ENCODE measurements at places on chromosomes 11 and 22. TPM values are rescaled to one million over a fixed set of nuclear protein-coding genes. Genes with fewer than 3 reads are reported as not detected.

DNA sequence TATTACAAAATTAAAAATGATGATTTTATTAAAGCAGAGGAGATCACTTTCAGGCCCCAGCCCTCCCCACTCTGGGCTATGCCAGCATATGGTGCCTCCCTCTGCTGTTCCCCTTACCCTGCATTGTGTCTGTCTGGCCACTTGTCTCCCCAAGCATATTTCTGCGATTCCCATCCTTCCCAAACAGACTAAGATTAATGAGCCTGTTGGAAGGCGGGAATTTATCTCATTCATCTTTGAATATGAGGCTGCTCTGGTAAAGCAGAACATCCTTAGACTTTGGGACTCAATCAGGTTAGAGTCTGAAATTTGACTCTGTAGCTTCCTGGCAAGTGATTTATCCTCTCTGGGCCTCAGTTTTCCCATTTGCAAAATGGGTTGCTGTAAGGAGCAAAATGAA lies 25.7 kb downstream of the AMPD3 start:
- no peak overlapping the region for H3K4me3 ChIP-seq
- no peaks in the 10 kb centered on the region for H3K4me1 ChIP-seq
- H3K27me3 ChIP-seq = no peaks in the 10 kb centered on the region
- H3K27ac ChIP-seq = no peak overlapping the region
- H3K36me3 ChIP-seq = no peaks in the 10 kb centered on the region
- no peak for DNase-seq

The SLC6A5 gene
- not detected for total RNA-seq

GRCh38 chr22:19797086-19798002 lies 36.8 kb downstream of the TBX1 start:
- no peak for DNase-seq
- H3K36me3 ChIP-seq = no peaks in the 10 kb centered on the region
- no peak overlapping the region for H3K4me3 ChIP-seq
- H3K27me3 ChIP-seq = no peaks in the 10 kb centered on the region
- no peak overlapping the region for H3K27ac ChIP-seq

The PTPRCAP gene
- not detected for total RNA-seq

DNA sequence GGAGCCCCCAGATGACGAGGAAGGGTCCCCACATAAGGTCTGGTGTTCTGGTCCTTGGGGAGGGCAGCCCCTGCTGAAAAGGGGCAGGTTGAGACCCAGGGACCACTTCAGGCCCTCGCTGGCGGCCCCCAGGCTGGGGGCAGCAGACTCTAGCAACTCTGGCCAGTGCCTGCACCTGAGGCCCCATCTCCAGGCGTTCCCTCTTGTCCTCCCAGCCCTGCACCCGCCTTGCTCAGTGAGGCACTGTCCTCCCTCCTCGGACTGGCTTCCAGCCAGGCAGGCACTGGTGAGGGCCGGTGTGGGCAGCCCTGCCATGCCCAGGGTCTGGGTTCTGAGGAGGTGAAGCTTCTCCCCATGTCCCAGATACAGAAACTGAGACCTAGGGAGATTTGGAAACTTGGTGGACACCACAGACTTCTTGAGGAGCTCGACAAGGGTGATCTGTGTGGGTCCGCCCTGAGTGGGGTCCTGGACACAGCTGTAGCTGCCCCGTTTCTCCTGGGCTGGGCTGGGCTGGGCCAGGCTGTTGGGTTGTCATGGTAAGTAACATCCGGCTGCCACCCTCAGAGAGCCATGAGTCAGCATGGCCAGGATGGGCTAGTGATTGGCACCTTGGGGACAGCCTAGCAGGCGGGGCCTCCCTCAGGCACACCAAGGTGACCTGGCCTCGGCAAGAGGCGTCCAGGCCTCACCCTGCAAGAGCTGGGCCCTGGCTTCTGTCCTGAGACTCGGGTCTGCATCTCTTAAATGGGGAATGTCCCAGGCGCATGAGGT lies 11.1 kb upstream of the PHLDA2 start:
- H3K4me1 ChIP-seq = no peaks in the 10 kb centered on the region
- no peak for DNase-seq
- no peak overlapping the region for H3K4me3 ChIP-seq
- no peak overlapping the region for H3K27ac ChIP-seq

DNA sequence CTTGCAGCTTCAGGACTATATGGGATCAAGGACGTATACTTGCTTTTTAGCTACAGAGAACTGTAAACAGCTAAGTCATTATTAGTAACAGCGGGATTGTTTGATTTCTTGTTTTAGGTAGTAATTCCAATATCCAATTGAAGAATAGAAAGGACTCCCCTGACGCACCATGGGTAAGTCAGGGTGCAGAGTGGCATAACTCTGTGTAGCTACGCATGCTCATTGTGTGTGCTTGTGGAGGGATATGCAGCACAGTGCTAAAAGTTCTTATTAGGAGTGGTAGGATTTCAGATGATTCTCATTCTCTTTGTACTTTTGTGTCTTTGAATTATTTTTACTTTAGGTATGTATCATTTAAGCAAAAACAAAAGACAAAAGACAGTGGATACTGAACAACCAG lies 7.7 kb upstream of the PEX26 start:
- H3K36me3 ChIP-seq = no peaks in the 10 kb centered on the region
- DNase-seq = no peak
- no peak overlapping the region for H3K27ac ChIP-seq
- no peaks in the 10 kb centered on the region for H3K4me1 ChIP-seq

The THOC5 gene
- total RNA-seq = 42.9 TPM

- H3K36me3 ChIP-seq = no peaks in the 10 kb centered on the region
- no peak overlapping the region for H3K27ac ChIP-seq
- peak; percentile 74 for DNase-seq
- H3K4me1 ChIP-seq = peaks cover 13% of the 10 kb centered on the region
- peak overlapping the region; percentile 41 for H3K4me3 ChIP-seq
Observed at GRCh38 chr11:44315947-44316658, 6.2 kb upstream of the ALX4 start.

The GGTLC2 gene
- not detected for total RNA-seq

The OR5P2 gene
- total RNA-seq = not detected

The CLTCL1 gene
- 13.7 TPM for total RNA-seq

GRCh38 chr11:565921-566509 lies 5.2 kb downstream of the RASSF7 start:
- H3K27me3 ChIP-seq = peaks cover 5% of the 10 kb centered on the region
- peaks cover 27% of the 10 kb centered on the region for H3K4me1 ChIP-seq
- H3K27ac ChIP-seq = no peak overlapping the region
- DNase-seq = no peak

DNA sequence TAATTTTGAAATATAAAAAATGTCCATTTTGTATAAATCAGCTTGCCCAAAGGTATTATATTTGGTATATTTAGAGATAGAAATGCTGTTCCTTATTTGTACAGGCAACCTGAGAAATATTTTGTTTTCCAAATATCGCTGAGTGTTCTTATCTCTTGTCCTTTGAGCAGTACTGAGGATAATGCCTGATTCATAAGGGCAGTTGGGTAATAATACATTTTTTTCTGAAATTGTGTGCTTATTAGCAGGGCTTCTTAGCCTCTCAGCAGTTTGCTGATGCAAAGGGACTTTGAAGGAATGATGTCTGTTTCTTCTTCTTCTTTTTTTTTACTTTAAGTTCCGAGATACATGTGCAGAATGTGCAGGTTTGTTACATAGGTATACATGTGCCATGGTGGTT lies 69.1 kb downstream of the LDLRAD3 start:
- peaks cover 23% of the 10 kb centered on the region for H3K4me1 ChIP-seq
- H3K27ac ChIP-seq = no peak overlapping the region
- DNase-seq = no peak
- H3K4me3 ChIP-seq = no peak overlapping the region
- no peaks in the 10 kb centered on the region for H3K27me3 ChIP-seq

DNA sequence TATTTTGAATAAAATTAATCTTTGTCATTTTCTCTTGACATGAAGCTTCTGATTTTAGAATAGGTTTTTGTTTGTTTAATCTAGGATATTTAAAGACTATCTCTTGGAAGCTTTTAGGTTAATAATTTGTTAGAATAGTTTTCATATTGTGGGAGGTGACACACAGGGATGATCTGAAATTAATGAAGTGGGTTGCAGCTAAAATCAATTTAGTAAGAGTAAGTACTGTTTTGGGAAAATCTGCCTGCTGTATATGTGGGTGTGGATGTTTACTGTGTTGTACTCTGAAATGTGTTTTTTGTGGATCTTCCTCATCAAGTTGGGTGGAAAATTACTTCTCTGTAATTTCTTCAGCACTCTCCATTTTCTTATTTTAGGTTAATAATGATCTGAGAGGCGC lies 67.3 kb downstream of the BID start:
- no peaks in the 10 kb centered on the region for H3K4me1 ChIP-seq
- no peak for DNase-seq
- H3K27me3 ChIP-seq = no peaks in the 10 kb centered on the region

GRCh38 chr11:73466643-73467042 lies 90.4 kb downstream of the RELT start:
- peaks cover 9% of the 10 kb centered on the region for H3K4me1 ChIP-seq
- no peak overlapping the region for H3K27ac ChIP-seq
- no peaks in the 10 kb centered on the region for H3K27me3 ChIP-seq
- DNase-seq = no peak

The PCSK7 gene
- total RNA-seq = 14.2 TPM

- H3K36me3 ChIP-seq = no peaks in the 10 kb centered on the region
- H3K27ac ChIP-seq = no peak overlapping the region
- peak overlapping the region; percentile 60 for H3K4me3 ChIP-seq
- H3K4me1 ChIP-seq = peaks cover 13% of the 10 kb centered on the region
- peaks cover 25% of the 10 kb centered on the region for H3K27me3 ChIP-seq
Observed at GRCh38 chr11:119583585-119583984, 145.4 kb downstream of the NECTIN1 start.

DNA sequence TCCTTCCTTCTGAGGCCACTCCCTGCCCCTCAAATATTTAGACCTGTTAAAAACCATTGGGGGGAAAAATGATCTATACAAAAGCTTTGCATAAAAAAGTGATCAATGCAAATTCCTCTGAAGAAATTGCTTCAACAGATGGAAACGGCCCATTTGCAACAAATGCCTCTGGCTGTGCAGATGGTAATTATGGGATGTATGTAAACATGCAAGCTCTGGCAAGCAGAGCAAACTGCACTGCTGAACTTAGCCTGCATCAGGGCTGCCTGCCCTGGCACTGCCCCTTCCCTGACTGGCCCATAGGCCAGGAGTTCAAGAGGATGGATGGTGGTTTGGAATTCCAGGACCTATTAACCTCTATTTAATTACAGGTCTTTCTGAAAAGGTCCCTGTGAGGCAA lies 388.7 kb downstream of the MIAT start:
- no peaks in the 10 kb centered on the region for H3K4me1 ChIP-seq
- no peak for DNase-seq
- no peaks in the 10 kb centered on the region for H3K36me3 ChIP-seq
- no peaks in the 10 kb centered on the region for H3K27me3 ChIP-seq
- H3K27ac ChIP-seq = no peak overlapping the region

- no peak overlapping the region for H3K27ac ChIP-seq
- H3K4me3 ChIP-seq = no peak overlapping the region
- peaks cover 3% of the 10 kb centered on the region for H3K36me3 ChIP-seq
- DNase-seq = no peak
- no peaks in the 10 kb centered on the region for H3K27me3 ChIP-seq
Observed at GRCh38 chr11:111652184-111652583, 49.9 kb downstream of the SIK2 start.

The MRGPRX3 gene
- not detected for total RNA-seq

The SERPING1 gene
- 46.0 TPM for total RNA-seq

The ACR gene
- total RNA-seq = not detected

DNA sequence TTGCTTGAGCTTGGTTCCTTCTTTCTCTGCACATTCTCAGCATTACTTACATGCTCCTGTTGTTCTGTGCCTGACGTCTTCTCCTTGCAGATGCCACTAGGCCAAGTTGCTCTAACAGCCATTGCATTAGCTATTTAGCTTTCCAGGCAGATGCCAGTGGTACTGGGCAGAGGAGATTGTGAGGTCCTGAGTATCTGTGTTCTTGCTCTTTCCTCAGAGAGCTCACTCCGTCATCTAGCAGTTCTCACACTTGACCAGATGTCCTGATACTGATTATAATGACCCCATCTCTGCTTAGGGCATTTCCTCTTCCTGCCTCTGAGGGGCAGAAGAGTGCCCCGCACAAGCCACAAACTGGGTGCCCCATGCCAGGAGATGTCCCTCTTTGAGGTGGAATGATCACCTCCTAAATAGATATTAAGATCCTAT lies 30.7 kb downstream of the ARHGAP1 start:
- H3K4me1 ChIP-seq = peaks cover 4% of the 10 kb centered on the region
- H3K27ac ChIP-seq = no peak overlapping the region
- no peaks in the 10 kb centered on the region for H3K27me3 ChIP-seq
- peak; percentile 18 for DNase-seq
- H3K36me3 ChIP-seq = no peaks in the 10 kb centered on the region

DNA sequence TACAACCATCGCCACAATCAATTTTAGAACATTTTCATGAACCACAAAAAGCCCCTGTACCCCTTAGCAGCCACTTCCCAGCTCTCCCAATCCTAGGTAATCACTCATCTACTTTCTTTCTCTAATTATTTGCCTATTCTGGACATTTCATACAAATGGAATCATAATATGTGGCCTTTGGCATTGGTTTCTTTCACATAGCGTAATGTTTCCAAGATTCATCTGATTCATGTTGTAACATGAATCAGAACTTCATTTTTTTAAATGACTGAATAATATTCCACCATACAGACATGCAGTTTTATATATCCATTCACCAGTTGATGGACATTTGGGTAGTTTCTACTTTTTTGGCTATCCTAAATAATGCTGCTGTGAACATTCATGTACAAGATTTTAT lies 56.2 kb upstream of the RCN1 start:
- H3K4me3 ChIP-seq = no peak overlapping the region
- H3K36me3 ChIP-seq = no peaks in the 10 kb centered on the region
- no peak overlapping the region for H3K27ac ChIP-seq
- no peak for DNase-seq
- no peaks in the 10 kb centered on the region for H3K4me1 ChIP-seq

GRCh38 chr11:43693069-43693468 lies 12.5 kb downstream of the HSD17B12 start:
- no peaks in the 10 kb centered on the region for H3K27me3 ChIP-seq
- no peak overlapping the region for H3K4me3 ChIP-seq
- DNase-seq = no peak
- no peaks in the 10 kb centered on the region for H3K4me1 ChIP-seq
- H3K27ac ChIP-seq = no peak overlapping the region

GRCh38 chr11:44365616-44366015 lies 55.7 kb upstream of the ALX4 start:
- no peak overlapping the region for H3K4me3 ChIP-seq
- peaks cover 5% of the 10 kb centered on the region for H3K4me1 ChIP-seq
- no peak overlapping the region for H3K27ac ChIP-seq
- DNase-seq = no peak
- H3K36me3 ChIP-seq = no peaks in the 10 kb centered on the region
- no peaks in the 10 kb centered on the region for H3K27me3 ChIP-seq

DNA sequence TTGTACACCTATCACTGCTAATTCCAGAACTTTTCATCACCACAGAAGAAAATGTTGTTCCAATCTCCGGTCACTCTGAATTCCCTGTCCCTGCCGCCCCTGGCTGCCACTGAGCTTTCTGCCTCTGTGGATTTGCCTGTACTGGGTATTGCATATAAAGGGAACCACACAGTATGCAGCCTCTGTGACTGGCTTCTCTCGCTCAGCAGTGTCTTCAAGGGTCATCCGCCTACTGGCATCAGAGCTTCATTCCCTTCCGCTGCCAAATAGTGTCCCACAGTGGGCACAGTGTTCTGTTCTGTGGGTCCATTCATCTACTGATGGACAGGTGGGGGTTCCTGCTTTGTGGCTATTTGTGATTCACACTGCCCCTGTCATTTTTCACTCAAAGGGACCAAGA lies 5.3 kb downstream of the DHCR7 start:
- no peak overlapping the region for H3K4me3 ChIP-seq
- no peaks in the 10 kb centered on the region for H3K27me3 ChIP-seq
- no peak for DNase-seq
- peaks cover 6% of the 10 kb centered on the region for H3K36me3 ChIP-seq
- peaks cover 11% of the 10 kb centered on the region for H3K4me1 ChIP-seq

- H3K4me3 ChIP-seq = no peak overlapping the region
- peaks cover 6% of the 10 kb centered on the region for H3K4me1 ChIP-seq
- no peak overlapping the region for H3K27ac ChIP-seq
- no peak for DNase-seq
- no peaks in the 10 kb centered on the region for H3K36me3 ChIP-seq
Observed at GRCh38 chr11:130483124-130483523, 34.7 kb downstream of the ADAMTS15 start.
